ENCODE measurements at places on chromosomes 3 and 15.

GRCh38 chr3:38047896-38048295 is 8.9 kb downstream of the DLEC1 start:
- DNase-seq = no peak

- DNase-seq = no peak
Observed at GRCh38 chr3:54138937-54139547, 16.7 kb downstream of the CACNA2D3 start.

DNA sequence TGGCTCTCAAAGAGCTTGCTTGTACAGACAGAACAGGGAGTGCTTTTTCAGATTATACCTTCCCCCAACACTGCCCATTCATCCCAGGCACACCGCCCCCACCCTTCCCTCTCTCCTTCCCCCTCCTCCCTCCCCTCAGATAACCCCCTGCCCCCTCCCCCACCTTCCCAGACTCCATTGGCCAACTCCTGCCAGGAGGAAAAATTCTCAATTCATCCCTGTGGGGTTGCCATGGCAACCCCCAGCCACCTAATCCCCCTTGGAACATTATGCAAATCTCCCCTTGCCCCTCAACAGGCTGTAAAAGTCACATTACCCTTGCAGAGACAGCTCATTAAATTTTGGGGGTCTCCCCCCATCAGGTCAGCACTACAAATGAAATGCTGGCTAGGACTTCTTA is 14.3 kb downstream of the TLE3 start:
- no peak for DNase-seq

GRCh38 chr3:41162541-41162940 is 36.8 kb upstream of the CTNNB1 start:
- no peak for DNase-seq

- no peak for DNase-seq
Observed at GRCh38 chr3:22729212-22729611, 473.9 kb upstream of the UBE2E2 start.

- DNase-seq = no peak
Observed at GRCh38 chr3:120496278-120497002, 45.6 kb upstream of the FSTL1 start.

GRCh38 chr3:129673012-129673411 is 66.5 kb upstream of the PLXND1 start:
- no peak for DNase-seq

- DNase-seq = no peak
Observed at GRCh38 chr3:19888428-19889152, 45.4 kb downstream of the EFHB start.

- no peak for DNase-seq
Observed at GRCh38 chr3:159941038-159942000, 47.3 kb upstream of the IL12A start.

DNA sequence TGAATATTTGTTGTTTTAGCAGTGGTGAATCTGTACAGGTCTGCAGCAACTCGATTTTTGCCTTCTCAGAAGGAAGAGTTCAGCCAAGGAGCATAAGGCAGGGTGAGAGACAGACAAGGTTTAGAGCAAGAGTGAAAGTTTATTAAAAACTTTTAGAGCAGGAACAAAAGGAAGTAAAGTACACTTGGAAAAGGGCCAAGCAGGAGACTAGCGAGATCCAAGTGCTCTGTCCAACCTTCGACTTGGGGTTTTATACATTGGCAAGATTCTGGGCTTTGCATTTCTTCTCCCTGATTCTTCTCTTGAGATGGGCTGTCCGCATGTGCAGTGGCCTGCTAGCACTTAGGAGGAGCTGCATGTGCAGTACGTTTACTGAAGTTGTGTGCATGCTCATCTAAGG is 46.7 kb upstream of the AADACL2 start:
- no peak for DNase-seq

GRCh38 chr15:70437089-70437488 is 326.3 kb downstream of the UACA start:
- no peak for DNase-seq

DNA sequence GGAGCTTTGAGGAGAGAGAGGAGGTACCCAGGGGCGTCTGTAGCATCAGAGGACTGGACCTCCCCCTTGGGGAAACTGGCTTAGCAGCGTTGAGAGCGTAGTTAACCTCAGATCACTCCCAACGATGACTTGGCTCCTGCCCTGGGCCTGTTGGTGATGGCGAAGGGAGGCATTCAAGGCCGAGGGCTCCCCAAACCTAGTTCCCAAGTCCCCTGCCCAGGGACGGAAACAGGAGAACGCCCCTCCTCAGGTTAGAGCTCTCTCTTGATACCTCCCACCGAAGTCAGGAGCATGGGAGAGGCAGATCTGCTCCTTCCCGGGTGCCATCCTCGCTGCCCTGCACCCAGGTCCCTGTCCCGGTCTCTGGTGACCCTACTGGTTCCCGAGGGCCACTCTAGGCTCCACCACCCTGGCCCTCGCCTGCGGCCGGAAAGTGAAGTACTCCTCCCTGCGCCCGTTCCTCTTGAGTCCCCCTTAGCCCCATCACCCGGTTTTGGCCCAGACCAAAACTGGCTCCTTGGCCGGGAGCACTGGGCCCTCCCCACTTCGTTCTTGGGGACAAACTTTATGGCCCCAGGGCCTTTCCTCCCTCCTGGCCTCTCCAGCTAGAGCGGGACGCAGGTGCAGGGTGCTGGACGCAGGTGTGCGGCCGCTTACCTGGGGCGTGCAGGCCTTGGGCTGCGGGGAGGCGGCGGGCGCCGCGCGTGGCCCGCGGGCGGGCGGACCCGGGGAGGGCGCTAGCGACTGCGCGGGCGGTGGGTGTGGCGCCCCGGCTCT is 2.6 kb upstream of the SKOR1 start:
- no peak for DNase-seq

GRCh38 chr3:63338351-63338750 is 60.2 kb downstream of the SYNPR start:
- no peak for DNase-seq

GRCh38 chr3:87173776-87174175 is 53.3 kb upstream of the CHMP2B start:
- no peak for DNase-seq

DNA sequence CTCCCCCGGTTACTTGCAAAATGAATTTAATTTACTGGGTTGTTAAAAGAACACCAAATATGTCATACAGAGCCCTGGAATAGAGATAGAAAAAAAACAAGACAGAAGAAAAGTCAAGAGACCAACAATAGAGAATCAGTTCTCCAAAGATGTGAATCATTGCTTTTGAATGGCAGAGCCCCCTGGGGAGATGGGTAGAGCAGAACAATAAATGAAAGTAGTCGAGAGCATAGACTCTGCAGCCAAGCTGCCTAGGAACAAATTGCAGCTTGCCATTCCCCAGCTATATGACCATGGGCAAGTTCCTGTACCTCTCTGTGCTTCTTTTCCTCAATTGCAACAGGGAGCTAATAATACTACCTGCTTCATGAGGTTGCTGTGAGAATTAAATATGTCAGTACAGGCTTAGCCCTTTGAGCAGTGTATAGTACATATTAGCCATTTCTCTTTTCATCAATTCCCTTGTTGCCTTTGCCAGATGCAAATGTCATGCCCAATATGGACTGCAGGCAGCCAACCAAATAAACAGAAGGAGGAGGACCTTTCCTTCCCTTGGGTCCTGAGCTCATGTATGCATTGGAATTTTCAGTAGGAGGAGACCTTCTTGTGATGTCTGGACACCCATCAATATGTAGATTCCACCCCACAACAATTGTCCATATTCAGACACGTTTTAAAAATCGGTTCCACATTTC is 25.0 kb upstream of the BFSP2 start:
- no peak for DNase-seq
